Naive thymus-derived CD4-positive, alpha-beta T cell (primary cell): ENCODE measurements at places on chromosomes 4 and X.

- DNase-seq, result no peak
These were observed 161.6 kb upstream of the FAT1 start for GRCh38 chr4:186885289-186885688.

DNA sequence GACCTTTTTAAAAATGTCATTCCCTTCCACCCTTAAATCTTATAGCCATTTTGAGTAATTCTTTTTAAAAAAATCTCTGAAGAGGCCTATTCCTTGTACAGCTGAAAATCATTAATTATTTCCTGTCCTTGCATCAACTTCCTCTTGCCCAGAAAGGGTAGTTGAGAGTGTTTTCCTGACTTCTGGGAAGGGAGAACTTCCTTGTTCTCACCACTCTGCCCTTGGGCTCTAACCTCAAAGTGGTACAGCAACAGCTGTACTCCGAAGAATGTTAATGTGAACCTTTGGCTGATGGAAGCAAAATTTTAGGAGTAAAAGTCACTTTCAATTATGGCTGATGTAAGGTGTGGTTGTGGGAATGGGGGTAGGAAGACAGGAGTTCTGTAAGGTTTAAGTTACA is 15.1 kb upstream of the FABP2 start:
- DNase-seq, result no peak

DNA sequence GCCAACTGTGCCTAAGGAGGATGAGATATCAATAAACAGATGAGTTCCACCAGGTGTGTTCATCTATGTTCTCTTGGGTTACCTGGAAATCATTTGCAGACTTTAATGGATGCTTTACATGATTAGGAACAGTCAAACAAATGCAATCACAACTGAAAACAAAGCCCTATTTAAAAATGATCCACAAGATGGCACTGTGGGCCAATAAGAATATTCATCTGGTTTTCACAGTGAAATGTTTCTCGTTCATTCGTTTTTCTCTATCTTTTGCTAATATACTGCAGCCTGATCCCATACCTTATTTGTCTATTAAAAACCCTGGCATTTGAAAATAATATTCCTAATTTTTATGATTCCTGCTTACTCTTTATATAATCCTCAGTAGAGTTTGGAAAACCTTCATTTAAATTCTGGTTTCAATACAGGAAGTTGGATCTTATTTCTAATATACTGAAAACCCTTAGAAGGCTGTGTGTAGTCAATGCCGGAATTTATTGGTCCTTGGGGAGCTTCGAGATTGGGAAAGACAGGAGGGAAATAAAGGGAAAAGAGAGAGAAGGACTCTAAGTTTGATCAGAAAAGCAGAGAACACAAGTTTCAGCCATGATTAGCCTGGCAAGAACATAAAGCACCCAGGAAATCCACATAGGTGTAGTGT is 63.8 kb upstream of the TAPT1 start:
- no peak for DNase-seq

- no peak for DNase-seq
These were observed 988.8 kb downstream of the RAPGEF2 start for GRCh38 chr4:160091631-160092030.

DNA sequence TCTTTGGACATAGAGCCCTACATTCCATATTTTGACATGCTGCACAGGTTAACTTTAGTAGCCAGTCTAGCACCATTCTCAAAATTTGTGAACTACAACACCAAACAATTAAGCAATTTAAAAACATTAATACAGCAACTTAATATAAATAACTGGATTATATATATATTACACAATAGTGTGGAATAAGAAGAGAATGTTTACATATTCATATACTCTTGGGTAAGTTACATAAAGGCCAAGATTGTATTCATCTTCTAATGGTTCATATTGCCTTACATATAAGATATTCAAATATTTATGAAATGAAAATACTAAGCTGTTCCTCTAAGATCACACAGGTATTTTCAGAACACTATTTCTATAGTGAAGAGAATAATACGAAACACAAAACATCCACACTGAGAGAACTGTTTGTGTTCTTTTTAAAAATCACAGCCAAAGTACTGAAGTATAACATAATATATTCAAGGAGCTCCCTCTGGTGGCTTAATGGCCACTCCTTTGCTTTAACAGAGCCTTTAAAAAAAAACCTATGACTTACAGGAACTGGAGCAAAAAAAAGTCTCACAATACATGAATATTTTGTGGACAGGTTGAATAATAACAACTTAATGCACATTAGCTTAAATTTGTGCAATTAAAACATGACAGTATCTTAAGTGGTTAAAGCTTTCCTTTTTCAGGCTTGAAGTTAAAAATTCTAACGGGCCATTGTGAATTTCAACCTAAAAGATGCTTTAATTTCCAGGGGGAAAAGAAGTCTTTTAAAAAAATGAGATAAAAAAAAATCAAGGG is 46.2 kb downstream of the NEK1 start:
- DNase-seq, result no peak

DNA sequence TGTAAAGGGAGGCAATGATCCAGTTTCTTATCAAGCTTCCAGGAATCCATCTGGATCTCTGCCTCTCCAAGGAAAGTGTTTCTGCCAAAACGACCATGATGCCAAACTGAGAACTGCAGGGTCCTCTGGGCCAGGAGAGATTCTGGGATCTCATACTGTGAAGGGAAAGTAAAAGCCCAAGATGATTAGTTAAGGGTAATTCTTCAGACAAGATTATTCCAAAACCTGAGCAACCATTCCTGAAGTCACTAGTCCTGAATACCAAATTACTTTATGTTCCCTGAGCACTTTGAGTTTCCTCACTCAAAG is 42.0 kb downstream of the SRPX2 start:
- DNase-seq, result no peak

- DNase-seq, result no peak
These were observed 3.4 kb upstream of the ARR3 start for GRCh38 chrX:70264784-70265183.

GRCh38 chrX:140504371-140505324 is at the start of gene SOX3:
TSS of gene SOX3 (minus strand) at chrX:140505069. CDS start at chrX:140505060, 9 bp downstream.
- no peak for DNase-seq

- no peak for DNase-seq
These were observed 109.9 kb downstream of the SH3RF1 start for GRCh38 chr4:169160825-169161224.

DNA sequence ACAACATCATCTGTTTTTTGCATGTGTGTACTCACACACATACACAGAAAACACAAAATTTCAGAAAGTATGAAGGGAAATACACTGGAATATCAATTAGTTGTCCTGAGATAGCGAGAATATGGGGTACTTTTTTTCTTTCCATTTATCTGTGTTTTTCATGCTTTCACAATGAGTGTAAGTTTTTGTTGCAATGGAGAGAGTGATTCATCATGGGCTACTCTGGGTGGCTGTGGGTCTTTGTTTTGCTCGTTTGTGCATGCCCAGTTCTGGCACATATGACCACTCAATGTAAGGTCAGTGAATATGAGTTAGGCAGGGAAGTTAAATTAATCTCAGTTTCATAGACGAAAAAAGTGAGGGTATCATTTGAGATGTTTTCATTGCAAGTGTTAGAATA is 26.9 kb downstream of the XK start:
- DNase-seq, result no peak

DNA sequence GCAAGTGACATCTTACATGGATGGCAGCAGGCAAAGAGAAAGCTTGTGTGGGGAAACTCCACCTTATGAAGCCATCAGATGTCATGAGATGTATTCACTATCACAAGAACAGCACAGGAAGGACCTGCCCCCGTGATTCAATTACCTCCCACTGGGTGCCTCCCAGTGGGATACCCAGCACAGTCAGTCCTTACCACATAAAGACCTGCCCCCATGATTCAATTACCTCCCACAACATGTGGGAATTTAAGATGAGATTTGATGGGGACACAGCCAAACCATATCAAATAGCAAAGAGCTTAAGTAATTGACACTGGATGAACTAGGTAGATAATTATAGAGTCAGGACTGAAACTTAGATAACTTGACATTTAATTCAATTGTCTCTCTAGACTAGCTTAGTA is 85.6 kb downstream of the SLIT2 start:
- DNase-seq, result no peak

- no peak for DNase-seq
These were observed 276.3 kb upstream of the DKK2 start for GRCh38 chr4:107312366-107312765.

DNA sequence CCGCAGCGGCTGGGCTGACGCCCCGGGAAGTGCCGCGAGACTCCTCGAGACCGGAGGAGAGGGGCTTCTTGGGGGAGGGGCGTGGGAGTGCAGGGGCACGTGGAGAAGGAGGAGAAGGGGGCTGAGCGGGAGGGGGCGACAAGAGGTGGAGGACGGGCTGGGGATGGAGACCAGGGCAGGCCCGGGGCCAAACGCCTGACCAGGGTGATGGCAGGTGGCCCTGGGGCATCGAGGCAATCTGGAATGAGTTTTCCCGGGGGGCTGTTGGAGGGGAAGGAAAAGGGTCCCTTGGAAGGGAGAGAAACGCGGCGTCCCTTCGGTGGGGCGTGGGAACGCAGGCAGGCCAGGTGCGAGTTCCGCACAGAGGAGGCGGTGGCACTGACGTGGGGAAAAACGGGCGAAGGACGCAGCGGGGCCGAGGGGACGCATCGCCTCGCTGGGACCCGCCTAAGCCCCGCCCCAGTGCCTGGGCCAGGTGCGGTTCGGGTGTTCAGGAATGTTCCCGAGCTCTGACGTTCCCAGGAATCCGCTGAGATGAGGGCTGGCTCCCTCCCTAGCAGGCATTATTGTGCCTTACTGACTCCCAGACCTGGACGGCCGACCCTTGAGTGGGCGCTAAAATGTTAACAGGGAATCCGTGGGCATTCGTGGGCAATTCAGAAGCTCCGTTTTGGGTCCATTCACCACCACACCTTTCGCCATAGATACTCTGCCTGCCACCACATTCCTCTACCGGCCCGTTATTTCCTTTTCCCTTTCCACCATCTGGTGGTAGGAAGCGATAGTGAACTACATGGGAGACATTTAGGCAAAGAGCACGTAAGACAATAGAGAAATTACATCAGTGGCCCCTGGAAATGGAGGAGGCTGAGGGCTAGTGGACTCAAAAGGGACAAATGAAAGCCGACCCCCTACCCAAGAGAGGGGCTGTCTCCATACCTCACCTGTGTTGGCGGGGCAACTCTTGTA is 795 bp upstream of the SH3KBP1 start:
- peak; percentile 35 for DNase-seq

DNA sequence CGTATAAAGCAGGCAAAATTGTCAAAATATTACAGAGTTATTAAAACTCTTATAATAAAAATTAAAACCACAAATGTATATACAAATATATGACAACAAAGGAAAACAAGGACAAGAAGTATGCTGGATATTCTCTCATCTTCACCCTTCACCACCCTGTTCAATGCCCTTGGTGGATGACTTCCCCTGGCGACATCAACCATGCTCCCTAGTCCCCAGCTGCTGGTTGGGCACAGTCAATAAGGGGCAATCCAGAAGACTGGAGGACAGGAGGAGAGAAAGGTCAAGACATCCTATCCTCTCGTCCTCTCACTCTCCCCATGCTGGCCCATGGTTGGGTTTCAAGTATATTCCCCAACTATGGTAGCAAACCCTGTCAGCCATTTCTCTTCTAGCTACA is 71.2 kb downstream of the CXCL13 start:
- no peak for DNase-seq

DNA sequence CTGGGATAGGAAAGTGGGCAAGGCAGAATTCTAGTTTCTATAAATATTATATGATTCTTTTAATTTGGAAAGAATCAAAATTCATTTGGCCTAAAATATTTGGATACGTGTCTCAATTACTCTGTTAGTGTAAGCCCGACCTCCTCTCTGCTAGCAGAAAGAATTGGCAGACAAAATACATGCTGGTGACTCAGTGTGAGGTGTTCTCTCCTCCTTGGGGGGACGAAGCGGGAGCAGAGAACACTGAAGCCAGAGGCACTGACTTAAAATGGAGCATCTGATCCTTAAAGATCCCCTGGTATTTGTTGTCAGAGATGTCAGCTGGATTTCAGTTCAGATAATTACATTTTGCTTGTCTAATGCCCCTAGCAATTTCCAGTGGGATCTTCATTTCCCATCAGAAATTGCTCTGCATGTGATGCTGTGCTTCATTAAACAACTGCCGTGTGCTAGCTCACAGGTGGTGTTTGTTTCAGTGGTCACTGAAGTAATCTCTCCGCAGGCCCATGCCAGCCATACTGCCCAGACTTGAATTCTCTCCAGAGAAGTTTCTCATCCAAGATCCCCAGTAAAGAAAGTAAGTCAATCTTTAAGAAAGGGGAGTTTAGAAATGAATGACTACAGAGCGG is 188.7 kb upstream of the TLL1 start:
- DNase-seq, result no peak

DNA sequence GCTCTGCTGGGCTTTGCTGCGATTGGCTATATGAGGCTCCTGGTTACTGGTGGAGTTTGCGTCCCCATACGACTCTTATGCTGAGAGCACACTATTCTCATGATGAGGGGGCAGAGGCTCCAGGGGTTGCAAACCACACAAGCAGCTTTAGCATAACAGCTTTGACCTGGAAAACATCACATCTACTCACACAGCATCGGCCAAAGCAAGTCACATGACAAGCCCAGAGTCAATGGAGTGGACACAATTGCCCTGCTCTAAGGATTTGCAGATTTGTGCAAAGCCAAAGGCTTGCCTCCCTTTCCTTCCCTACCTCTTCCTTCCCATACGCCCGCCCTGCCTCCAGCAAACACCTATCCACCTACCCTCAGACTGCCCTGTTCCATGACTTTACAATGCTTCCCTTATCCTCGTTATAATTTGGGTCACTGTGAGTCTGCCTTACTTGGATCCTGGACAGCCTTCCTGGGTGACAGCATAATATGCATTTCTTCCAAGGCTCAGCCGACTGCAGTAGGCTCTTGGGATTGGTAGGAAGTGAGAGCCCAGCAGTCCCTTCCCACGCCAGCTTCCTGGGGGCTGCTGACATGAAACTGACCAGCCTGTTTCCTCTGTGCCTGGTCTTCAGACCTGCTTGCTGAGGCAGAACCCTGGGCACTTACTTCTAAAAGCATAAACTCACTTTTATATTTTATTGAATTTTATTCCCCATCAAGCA is 208.2 kb upstream of the PSAPL1 start:
- DNase-seq, result no peak

DNA sequence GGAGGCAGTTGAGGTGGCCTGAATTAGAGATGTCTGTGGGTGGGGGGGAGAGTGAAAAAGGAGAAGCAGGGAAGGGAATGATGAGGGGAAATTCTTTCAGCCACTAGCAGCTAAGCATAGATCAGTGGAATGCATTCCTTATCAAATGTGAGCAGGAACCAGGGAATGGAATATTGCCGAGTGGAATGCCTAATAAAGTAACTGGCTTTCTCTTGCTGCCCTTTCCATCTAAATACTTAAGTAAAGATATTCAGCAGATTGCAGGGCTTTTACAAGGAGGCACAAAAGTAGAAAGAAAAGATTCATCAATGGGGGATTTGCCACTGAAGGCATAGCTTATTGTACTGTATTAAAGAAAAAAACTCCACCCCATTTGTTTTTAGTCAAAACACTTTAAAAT is 263.0 kb upstream of the RPS6KA3 start:
- DNase-seq, result no peak

- no peak for DNase-seq
These were observed 1.4 kb downstream of the ACOX3 start for GRCh38 chr4:8439168-8439567.

GRCh38 chr4:124431653-124432192 is 280.8 kb downstream of the ANKRD50 start:
- DNase-seq, result no peak
